ENCODE measurements at places on chromosomes 16 and 17. TPM values are rescaled to one million over a fixed set of nuclear protein-coding genes. Genes with fewer than 3 reads are reported as not detected.

CACNG4 gene
- not detected for total RNA-seq

KCNJ12 gene
- not detected for total RNA-seq

PTX4 gene
- total RNA-seq, result not detected

ARHGAP44 gene
- 0.37 TPM for total RNA-seq

DNA sequence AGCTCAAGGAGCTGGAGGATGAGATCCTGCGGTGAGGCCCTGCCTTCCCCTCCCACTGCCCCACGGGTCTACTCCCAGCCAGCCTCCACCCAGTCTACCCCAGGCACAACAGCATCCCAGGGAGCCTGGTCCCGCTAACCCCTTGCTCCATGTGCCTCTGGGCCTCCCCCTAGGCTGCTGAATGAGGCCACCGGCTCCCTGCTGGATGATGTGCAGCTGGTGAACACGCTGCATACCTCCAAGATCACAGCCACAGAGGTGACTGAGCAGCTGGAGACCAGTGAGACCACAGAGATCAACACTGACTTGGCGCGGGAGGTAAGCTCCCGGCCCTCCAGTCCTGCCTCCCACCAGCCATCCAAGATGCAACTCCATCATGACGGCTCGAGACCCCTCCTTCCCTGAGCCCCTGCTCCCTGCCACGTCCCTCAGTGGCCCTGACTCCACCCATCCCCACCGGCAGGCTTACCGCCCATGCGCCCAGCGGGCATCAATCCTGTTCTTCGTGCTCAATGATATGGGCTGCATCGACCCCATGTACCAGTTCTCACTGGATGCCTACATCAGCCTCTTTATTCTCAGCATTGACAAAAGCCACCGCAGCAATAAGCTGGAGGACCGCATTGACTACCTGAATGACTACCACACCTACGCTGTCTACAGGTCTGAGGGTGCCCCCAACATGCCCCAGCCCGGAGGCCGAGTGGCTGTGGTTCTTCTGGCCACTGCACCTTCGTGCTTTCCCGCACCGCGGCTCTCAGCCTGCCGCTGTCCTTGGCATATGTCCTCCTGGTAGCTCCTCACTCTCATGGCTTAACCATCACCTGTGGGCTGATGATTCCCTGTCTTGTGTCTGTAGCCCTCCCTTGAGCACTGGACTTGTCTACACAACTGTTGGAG lies 15.0 kb upstream of the KDM6B start:
- H3K4me3 ChIP-seq, result no peak overlapping the region
- H3K4me1 ChIP-seq, result no peaks in the 10 kb centered on the region
- no peak for DNase-seq
- H3K27ac ChIP-seq, result no peak overlapping the region
- H3K27me3 ChIP-seq, result peaks cover 2% of the 10 kb centered on the region

DNA sequence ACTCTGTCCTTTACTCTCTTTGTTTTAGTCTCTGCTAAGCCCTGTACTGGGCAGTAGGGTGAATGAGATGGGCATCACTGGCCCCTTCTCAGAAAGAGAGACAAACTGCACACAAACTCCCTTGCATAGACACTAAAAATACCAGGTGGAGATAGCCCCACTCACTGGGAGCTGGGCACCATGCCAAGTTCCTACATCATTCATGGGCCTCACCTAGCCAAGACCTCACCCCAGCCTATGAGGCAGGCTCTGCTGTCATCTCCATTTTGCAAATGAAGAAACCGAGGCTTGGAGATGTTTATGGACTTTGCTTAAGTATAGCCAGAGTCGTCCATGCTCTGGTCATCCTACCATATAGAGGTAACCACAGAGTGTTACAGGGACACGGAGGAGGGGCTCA lies 499.8 kb upstream of the CDH11 start:
- no peaks in the 10 kb centered on the region for H3K4me1 ChIP-seq
- H3K4me3 ChIP-seq, result no peak overlapping the region
- no peak for DNase-seq
- H3K27ac ChIP-seq, result no peak overlapping the region
- no peaks in the 10 kb centered on the region for H3K27me3 ChIP-seq

GRCh38 chr17:44989552-44990138 lies 21.5 kb upstream of the C1QL1 start:
- no peak overlapping the region for H3K27ac ChIP-seq
- peaks cover 6% of the 10 kb centered on the region for H3K4me1 ChIP-seq
- H3K4me3 ChIP-seq, result no peak overlapping the region
- DNase-seq, result no peak
- H3K27me3 ChIP-seq, result peaks cover 41% of the 10 kb centered on the region

GRCh38 chr17:81885454-81885853 lies 5.9 kb downstream of the ALYREF start:
- H3K4me3 ChIP-seq, result no peak overlapping the region
- peaks cover 66% of the 10 kb centered on the region for H3K36me3 ChIP-seq
- H3K27ac ChIP-seq, result peak overlapping the region; percentile 74
- peaks cover 31% of the 10 kb centered on the region for H3K4me1 ChIP-seq

Measured in activated CD8-positive, alpha-beta T cell treated with anti-CD3 and anti-CD28 coated beads, Interleukin-2, amount 10 ng/mL, durations not matched to agents 7 days and 5 days (primary cell).